ENCODE measurements at places on chromosomes 2 and 18.

DNA sequence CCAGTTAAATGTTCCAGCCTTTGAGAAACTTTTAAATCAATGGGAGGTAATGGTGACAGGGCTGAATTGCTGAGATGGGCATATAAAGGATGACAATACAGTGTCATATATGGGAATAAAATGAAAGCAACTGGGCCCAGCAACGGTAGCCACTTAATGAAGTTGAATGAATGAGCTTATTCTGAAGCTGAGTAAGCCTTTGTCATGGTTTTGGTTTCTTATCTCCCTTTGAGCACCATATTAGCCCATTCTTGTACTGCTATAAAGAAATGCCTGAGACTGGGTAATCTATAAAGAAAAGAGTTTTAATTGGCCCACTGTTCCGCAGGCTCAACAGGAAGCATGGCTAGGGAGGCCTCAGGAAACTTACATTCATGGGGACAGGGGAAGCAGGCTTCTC is 3.5 kb upstream of the THUMPD2 start:
- no peak for DNase-seq

- no peak for DNase-seq
Measured at GRCh38 chr2:33184041-33184440, 237.3 kb downstream of the LTBP1 start.

DNA sequence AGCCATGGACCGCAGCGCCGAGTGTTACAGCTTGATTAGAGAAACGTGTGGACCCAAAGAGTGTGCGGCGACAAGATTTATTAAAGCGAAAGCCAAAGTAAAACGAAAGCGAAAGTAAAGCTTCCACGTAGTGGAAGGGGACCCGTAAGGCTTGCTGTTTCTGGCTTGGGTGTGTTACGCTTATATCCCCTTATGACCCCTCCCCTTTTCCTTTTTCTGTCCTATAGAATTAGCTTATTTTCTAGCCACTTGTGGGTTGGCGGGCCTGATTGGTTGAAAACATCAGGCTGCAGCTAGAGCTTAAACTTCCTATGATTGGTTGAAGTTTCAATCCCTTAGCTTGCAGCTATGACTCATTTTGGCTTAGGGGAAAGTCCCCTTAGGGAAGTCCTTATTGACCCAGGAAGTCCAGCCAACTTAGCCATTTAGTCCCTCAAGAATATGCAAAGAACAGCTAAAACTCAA is 969.7 kb downstream of the DCDC2C start:
- DNase-seq = no peak

DNA sequence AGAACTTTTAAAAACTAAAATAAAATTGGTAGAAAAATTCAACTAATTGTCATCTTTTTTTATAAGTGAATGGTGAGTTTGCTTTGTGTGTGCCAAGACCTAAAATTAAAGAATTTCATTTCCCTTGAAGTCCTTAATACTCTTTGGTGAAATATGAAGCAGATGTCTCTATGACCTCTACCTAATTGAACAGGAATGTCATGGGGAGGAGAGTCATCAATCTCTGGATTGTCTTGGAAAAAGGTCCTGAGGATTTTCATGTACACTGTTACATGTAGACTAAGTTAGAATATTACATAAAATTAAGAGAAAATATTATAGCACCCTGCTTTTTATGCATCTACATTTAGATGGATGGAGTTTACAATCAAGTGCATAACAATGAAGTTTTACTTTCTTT is 177.9 kb upstream of the LRP1B start:
- no peak for DNase-seq

GRCh38 chr2:144404586-144405314 is 115.2 kb downstream of the ZEB2 start:
- no peak for DNase-seq

GRCh38 chr18:28584731-28585130 is 407.8 kb upstream of the CDH2 start:
- no peak for DNase-seq

DNA sequence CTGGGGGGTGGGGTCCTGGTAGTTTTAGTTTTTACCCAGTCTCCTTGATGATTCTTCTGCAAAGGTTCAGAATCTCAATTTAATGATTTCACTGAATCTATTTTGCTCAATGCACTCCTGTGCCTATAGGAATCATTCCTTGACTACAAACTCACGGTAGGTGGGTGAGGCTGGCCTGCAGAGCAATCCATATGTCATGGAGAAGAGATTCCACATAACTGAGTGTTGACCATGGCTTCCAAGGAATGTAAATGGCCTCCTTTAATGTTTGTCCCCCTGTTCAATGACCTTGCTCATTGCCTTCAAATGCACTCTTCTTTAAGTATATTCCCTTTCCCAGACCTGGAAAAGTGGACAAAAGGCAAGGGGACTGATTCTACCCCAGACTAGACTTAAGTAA is 12.5 kb downstream of the FAP start:
- no peak for DNase-seq

- no peak for DNase-seq
Measured at GRCh38 chr2:215425021-215425782, 10.7 kb downstream of the FN1 start.

- no peak for DNase-seq
Measured at GRCh38 chr2:69680001-69680675, 36.6 kb upstream of the AAK1 start.

Measured in CD4-positive, alpha-beta T cell treated with Interleukin-1 beta for 1 hour (primary cell).